Mammary epithelial cell (primary cell): ENCODE measurements at places on chromosomes 7 and 10. TPM values are rescaled to one million over a fixed set of nuclear protein-coding genes. Genes with fewer than 3 reads are reported as not detected.

- no peak for DNase-seq
Measured at GRCh38 chr7:727104-727805, at the start of gene PRKAR1B. Gene PRKAR1B, minus strand, starts transcription at chr7:727281. Its CDS starts 15,776 bp downstream, at chr7:711505.

- peak; percentile 63 for DNase-seq
Measured at GRCh38 chr7:121515630-121516401, 119.7 kb upstream of the FAM3C start.

- DNase-seq, result no peak
Measured at GRCh38 chr7:18396953-18397352, 98.6 kb upstream of the HDAC9 start.

- no peak for DNase-seq
Measured at GRCh38 chr10:101162677-101163076, 31.6 kb downstream of the TLX1 start.

- no peak for DNase-seq
Measured at GRCh38 chr7:12637819-12638592, 49.4 kb upstream of the ARL4A start.

- peak; percentile 12 for DNase-seq
Measured at GRCh38 chr10:108303149-108303548, 1138.6 kb upstream of the SORCS1 start.

The ANXA8L1 gene
- 423 TPM for total RNA-seq

The RET gene
- total RNA-seq, result 0.17 TPM

The C10orf143 gene
- 2.4 and 4.5 TPM in 2 replicates for total RNA-seq
